ENCODE measurements at places on chromosomes 3 and 15.

DNA sequence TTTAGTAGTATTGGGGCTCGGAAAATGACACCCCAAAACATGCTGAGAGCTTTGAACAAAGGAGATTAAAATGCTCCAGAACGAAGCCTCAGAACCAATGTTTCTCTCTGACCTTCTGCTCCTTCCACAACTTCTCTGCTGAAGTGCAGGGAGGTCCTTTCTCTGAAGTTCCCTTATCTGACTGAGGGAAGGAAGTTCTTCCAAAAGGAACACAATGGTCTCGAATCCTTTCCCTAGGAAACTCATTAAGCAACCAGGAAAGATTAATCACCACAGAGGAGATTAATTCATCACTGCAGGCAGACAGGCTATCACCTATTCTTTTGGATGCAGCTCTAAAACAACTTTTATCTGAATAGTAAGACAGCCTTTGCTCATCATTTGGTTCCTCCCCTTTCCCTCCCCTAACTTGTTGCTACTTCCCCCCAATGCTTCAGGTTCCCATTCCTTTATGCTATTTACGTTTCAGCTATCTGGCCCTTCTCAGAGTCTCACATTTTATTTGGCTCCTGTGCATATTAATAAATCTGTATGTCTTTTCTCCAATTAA, 18.2 kb upstream of the WDR49 start:
- no peak for DNase-seq

GRCh38 chr3:27633224-27633545, 88.9 kb downstream of the EOMES start:
- DNase-seq: no peak

GRCh38 chr3:70614111-70614510, 301.7 kb upstream of the MDFIC2 start:
- no peak for DNase-seq

GRCh38 chr15:45314960-45315359, 62.9 kb downstream of the SLC28A2 start:
- no peak for DNase-seq

DNA sequence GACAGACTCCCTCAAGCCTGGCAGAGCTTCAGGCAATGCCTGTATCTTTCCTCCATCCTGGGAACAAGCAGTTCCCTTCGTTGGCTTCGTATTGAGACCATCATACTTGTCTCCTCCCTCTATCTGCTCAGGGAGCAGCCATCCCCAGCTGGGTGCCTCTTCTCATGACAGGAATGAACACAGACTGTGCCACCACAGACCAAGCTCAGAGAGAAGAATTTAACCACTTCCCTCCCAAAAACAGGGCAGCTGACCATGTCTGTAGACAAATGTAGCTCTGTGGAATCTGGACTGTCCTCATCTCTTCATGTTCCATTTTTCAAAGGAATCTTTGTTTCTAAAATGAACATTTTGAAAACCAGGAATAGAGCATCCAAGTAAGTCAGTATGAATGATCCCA, 245.4 kb downstream of the ERC2 start:
- DNase-seq: no peak

GRCh38 chr3:160049988-160050387, 61.4 kb downstream of the IL12A start:
- no peak for DNase-seq

DNA sequence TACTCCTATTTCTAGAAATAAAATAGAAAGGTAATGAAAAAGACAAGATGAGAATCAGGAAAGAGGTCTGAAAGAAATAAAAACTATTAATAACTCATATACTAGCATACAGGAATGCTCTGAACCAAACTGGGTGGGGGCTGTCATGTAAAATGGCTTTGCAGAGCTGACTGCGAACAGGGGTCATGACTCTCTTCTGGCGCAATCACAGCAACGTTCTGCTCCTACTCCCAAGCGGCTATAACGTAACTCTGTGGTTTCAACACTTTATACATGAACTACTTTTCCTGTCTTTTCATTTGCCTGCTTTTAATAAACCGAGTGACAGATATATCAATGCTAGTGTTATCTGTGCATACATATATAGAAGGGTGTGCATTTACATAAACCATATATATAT, 116.7 kb downstream of the DLG1 start:
- no peak for DNase-seq

DNA sequence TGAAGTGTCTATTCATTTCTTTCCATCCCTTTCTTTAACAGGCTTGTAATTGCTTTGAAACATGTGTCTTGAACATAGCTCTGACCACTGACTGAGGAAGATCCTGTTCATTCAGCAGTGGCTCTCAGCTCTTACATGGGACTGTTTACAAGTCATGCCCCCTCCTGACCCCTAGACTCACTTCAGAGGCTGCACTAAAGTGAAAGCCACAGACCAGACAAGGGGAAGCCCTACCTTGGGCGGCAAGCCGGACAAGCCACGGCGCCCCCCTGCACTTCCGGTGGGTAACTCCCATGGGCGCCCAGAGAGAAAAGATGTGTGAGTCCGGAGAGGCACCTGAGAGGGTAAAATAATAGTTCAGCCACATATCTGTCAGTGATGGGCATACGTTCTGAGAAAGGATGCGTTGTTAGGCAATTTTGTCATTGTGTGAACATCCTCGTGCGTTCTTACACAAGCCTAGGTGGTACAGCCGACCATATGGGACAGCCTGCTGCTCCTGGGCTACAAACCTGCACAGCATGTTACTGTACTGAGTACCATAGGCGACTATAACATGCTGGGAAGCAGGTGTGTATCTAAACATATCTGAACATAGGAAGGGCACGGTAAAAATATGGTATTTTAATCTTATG, 116.2 kb downstream of the CHSY1 start:
- DNase-seq: no peak

DNA sequence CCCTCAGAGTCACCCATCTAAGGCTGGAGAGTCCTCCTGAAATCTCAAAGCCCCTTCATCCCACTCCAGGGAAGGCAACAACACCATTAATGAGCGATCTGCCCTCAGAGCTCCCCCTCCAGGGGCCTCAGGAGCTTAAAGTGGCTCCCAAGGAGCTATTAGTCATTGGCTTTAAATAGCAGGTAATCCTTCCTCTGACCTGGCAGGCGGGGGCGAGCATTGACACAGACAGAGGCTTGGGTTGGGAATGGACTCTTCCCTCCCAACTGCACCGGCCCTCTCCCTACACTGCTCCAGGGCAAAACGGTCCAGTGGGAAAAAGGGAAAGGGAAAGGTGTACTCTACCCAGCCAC, 1.4 kb downstream of the MFGE8 start:
- no peak for DNase-seq

- DNase-seq: no peak
These were observed 15.6 kb downstream of the CYP19A1 start for GRCh38 chr15:51322621-51323296.

- DNase-seq: no peak
These were observed 10.4 kb downstream of the THBS1 start for GRCh38 chr15:39591141-39591895.

DNA sequence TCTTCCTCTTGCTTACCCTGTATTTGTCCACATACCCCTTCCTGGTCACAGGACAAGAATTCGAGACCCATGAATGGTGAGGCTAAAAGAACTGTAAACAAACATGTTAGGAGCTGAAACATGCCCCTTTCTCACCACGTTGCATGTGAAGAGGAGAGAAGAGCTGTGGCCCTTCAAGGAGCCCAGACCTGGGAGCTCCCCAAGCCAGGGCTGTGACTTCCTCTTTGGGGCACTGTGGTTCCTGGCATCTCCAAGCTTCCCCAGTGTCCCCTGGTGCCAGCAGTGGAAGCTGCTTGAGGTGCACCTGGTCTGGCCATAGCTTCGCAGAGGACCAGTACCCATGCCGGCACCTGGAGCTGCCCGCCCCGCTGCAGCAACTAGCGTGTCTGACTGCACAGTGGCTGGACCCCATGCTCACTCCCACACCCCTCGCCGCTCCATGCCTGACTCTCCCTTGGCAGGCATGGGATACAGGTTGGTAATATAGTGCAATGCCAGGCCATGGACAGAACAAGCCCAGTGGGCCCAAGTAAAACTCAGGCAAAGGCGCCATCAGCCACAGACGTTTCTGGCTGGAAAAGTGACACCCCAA, 9.9 kb downstream of the SPCS1 start:
- no peak for DNase-seq

DNA sequence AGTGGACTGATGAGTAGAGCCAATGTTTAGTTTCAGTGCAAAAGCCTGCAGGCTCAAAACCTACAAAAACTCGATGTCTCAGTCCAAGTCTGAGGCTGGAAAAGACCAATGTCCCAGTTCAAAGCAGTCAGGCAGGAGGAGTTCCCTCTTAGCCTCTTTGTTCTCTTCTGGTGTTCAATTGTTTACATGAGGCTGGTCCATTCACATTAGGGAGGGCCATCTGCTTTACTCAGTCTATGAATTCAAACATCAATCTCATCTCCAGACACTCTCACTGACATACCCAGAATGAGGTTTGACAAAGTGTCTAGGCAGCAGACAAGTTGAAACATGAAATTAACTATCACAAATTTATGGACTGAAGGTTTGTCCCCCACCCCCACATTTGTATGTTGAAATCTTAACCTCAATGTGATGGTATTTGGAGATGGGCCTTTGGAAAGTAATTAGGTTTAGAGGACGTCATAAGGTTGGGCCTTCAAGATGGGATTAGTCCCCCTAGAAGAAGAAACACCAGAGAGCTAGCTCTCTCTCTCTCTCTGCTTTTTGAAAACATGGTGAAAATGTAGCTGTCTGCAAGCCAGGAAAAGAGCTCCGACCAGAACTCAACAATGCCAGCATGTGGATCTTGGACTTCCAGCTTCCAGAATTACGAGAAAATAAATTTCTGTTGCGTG, 438.5 kb upstream of the RGMA start:
- DNase-seq: no peak

DNA sequence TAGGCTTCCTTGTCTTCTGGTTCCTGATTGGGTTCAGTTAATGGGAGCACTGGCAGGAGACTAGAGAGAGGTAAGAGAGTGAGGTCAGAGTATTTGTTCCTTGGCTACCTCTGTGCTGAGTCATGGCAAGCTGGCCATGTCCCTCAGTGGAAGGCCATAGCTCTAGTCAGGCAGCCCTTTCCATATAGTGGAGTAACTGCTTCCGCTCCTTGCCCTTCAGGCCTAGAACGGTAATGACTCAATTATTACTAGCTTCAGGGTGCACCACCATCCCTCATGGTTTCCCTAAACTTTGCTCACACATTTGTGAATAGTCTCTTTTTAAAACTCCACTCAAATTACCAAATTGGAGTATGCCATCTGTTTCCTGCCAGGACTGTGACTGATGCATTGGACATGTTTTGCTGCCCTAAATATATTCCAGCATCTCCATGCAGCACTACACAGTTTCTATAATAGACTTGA, 10.5 kb upstream of the ANO10 start:
- DNase-seq: no peak

- DNase-seq: no peak
These were observed 34.7 kb upstream of the PDE8A start for GRCh38 chr15:84946772-84947489.

GRCh38 chr3:21803604-21804003, 52.6 kb upstream of the ZNF385D start:
- DNase-seq: no peak

DNA sequence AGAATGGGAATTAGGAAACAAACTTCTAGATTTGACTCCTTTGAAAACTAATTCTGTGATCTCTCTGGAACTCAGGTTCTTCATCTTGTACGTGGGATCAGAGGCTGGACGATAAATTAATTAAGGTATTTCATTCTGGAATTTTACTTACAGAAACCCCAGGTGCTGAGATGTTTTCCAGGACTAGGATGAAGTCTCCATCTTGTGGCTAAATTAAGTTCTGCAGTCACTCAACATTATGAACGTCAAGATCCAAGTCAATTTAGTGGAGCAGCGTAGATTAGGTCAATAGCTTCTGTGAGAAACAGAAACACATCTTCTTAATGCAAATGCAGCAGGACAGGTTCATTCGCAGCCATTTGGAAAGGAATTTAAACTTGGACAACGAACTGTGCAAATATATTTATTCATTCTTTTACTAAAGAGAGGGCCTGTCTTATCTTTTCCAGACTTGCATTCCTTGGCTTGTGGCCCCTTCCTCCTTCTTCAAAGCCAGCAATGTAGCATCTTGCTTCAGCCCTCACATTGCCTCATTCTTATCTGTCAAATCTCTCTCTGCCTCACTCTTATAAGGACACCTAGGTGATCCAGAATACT, 26.7 kb upstream of the TMC3 start:
- no peak for DNase-seq

- no peak for DNase-seq
These were observed 23.8 kb upstream of the ABI3BP start for GRCh38 chr3:101017017-101017416.

DNA sequence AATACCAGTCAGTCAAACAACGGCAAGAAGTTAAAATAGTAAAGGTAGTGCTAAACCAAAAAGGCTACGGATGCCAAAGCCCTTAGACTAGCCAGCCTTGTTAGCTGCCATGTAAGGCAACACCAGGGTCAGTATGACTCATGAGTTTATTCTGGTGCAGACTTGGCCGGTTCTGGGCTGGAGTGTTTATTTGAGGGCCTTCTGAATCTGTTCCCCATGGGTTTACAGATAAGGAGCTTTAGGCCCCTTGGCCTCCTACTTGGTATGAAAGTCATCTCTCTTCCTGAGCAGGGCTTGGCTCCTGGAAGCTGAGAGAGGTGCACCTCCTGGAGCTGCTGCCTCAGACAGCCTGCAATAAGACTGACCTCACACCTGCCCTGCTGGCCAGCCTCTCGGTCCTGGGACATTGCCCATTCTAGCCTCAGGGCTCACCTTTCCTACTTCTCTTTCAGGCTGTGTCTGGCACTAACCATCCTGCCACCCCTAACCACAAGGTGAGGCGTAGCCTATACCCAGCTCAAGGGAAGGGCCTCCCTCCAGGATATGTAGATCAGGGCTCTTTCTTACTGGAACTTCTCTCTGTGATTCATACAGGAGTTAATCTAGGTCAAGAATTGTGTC, 10.4 kb upstream of the RTP1 start:
- DNase-seq: no peak

DNA sequence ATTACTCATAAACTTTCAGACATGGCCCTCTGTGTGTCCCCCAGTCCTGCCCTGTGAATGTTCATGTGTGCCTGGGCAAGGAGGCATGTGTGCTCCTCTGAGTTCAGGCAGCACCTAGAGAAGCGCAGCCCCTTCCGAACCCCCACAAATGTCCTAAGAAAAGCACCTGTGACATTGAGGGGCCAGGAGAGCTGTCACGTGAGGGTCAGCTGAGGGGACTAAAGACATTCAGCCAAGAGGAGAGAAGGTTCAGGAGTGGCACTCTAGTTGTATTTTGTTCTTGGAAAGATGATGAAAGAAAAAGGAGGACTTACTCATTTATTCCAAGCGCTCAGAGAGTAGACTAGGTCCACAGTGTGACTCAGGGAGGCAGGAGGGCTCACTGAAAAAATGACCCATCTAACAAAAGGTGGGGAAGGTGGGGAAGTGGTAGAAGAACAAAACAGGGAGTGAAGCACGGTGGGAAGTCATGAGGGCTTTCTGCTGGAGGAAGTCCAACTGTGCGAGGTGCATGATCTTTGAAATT, 28.1 kb upstream of the ELP6 start:
- DNase-seq: no peak

- no peak for DNase-seq
These were observed 24.6 kb upstream of the NECTIN3 start for GRCh38 chr3:111047042-111047441.

DNA sequence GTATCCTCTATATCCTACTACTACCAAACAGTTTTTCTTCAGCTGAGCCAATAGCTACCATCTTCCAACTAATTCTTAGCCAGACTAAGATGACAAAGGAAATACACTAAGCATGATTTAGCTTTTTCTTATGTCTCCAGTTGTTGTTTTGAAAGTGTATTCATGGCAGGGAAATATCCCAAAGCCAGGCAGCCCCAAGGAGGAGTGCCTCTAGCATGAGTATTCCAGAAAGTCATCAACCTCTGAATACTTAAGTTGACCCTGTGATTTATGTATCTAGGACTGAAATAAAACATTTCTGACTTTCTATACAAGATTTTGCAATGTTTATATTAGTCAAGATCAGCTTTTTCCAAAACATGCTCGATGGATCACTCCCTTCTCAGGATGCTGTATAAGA, 449.1 kb downstream of the IL5RA start:
- no peak for DNase-seq

Measured in SIG-M5 (cell line).